Skin of body (tissue), 3 donors: ENCODE measurements at places on chromosomes 5 and 9. TPM values are rescaled to one million over a fixed set of nuclear protein-coding genes. Genes with fewer than 3 reads are reported as not detected.
A peak's percentile ranks its signal among the peaks of the same experiment; 100 is the strongest.

THG1L gene
- total RNA-seq = 17.6 TPM

RICTOR gene
- total RNA-seq = 55.2 TPM

ALAD gene
- 22.9 TPM for total RNA-seq

FRRS1L gene
- 1.5 TPM for total RNA-seq

BRINP1 gene
- 0.59 TPM for total RNA-seq

C5orf58 gene
- total RNA-seq = not detected

RNF44 gene
- total RNA-seq = 9.5 TPM

FOXD4L3 gene
- not detected for total RNA-seq

FAXDC2 gene
- 26.7 TPM for total RNA-seq

DNA sequence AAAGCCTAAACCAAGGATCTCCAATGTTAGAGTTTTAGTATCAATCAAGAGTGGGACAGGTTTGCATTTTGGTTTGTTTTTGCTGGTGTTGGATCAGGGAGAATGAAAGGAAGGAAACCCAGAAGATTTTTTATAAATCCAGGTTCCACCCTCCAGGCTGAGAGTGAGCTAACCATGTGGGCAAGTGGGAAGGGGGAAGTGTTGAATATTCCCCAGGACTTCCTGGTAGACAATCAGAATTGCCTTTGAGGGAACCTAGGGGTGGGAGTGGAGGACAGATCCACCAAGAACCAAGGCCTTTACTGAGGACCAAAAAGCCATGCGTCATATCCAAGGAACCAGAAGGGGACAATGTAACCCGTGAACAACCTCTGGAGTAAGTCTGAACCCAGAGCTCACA, 33.5 kb upstream of the PIK3R1 start:
- no peak for DNase-seq

- no peak for DNase-seq
These were observed 2393.0 kb upstream of the C9orf72 start for GRCh38 chr9:29966247-29966646.

DNA sequence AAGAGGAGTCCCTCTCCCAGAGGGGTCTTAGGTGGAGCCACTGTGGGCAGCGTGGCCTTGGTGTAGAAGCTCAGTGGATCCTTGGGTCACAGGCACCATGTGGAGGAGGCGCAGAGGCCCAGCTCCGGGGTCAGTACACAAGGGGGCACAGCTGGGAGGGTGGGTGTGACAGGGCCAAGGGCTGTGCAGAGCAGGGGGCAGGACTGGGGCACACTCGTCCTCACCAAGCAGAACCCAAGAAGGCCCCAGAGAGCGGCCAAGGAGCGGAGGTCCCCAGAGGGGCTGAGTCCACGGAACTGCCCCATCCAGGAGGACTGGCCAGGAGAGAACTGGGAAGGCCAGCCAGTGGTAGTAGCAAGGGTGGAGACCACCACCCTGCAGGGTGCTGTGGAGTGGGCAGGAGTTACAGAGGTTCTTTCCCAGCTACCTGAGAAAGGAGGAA, 2.5 kb upstream of the LPCAT1 start:
- DNase-seq = no peak

DNA sequence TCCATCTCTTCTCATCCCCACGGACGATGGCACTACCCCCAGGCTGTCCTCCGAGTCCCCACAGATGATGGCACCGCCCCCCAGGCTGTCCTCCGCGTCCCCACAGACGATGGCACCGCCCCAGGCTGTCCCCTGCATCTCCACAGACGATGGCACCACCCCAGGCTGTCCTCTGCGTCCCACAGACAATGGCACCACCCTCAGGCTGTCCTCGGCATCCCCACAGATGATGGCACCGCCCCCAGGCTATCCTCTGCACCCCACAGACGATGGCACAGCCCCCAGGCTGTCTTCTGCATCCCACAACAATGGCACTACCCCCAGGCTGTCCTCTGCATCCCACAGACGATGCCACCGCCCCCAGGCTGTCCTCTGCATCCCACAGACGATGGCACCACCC, 57.4 kb upstream of the PTCH1 start:
- no peak for DNase-seq

- peak; percentile 19 for DNase-seq
These were observed 135.4 kb downstream of the ATG10 start for GRCh38 chr5:82107267-82107666.

- DNase-seq = no peak
These were observed 4.5 kb downstream of the FCN1 start for GRCh38 chr9:134913041-134913712.

DNA sequence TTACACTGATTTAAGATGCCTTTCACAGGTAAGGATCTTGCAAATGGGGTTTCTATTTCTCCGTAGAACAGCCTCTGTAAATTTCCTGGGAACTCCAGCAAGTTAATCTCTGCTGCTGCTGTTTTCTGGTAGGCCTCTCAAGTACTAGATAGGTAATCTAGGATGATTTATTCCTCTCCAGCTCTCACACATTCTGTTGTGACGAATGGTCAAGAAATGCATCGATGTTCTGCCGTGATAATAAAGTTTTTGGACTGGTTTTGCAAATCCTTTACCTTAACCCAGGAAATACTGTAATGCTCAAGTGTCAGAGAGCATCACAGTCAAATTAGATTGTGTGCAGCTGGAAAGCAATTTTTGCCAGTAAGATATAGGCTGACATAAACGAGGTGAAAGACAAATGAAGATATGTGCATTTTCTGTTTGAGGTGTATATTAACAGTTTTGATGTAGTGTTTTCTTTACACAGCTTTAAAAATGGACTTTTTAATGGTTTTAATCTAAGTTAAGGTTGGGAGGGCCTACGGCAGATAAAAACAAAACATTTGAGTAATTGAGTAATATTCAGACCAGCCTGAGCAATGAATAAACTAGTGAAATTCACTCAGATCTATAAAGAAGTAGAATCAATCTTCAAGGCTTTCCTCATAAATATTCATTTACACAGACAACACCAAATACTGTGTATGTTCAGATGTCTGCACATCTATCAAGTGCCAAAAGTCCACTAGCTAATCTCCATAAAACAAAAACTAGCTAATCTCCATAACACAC, 300.6 kb upstream of the EDIL3 start:
- no peak for DNase-seq

DNA sequence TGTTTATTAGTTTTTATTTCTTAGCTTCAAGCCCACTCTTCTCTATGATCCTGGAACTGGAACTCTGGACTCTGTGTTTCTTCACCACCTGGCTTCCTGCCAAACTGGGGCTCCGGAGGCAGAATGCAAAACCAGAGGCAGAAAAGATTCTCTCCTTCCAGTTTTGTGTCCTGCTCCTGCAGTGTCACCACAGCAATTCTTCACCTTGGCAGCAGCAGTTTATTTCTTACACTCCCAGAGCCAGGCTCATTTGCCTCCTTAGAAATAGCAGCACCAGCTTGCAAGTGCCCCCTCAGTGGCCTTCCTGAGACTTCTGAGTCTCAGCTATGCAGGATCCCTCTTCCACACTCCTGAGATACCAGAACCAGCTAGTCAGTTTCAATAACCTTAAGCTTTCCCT, 26.7 kb upstream of the CAMK4 start:
- DNase-seq = no peak

DNA sequence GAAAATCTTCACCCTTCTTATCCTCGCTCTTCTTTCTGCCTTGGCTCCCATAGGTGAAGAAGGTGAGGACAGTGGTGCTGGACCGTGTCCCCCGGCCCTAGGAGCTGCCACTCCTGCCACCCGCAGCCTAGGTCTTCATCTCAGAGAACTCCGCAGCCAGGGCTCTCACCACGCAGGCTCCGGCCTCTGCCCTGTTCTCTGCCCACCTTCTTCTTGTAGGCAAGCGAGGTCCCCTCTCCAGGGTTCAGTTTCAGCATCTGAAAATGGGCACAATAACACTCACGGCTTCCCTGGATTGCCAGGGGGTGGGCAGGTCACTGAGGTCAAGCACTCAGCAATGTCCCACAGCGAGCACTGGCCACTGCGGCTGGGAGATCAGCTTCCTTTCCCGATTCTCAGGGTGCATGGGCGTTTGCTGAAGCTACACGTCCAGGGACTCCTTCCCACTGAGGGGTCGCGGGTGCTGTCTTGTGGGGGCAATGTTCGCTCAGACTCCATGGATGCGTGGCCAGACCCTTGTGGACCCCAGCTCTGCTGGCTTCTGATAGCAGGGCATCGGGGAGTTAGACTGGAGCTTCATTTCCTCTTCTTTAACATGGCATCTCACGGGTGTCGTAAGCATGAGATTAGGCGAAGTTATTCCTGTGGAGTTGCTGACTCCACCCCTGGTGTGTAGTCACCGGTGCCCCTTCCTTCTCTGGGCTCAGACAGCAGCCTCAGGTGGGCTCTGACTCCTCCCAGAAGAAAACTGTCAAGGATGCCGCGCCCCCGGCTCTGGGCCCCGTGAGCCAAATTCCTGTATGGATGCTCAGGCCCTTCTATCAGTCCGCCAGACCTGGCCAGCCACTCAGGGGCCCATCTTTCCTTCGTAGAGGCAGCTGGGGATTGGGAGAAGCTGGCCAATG, 145.1 kb upstream of the IRX2 start:
- DNase-seq = no peak

DNA sequence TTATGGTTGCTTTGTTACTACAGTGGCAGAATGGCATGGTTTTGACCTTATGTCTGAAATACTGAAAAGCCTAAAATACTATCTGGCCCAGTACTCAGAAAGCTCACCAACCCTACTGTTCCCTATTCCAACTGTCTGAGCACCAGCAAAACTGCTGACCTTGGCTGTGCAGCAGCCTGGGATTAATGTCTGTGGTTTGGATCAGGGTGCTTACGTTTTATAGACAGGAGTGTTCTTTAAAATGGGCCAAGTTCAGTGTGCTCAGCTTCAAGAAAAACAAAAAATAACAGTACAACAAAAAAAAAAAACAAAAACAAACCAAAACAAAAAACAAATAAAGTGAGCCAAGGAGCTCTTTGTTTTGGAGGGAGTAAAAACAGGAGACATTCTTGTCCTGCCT, 36.4 kb downstream of the SLC28A3 start:
- DNase-seq = no peak

- DNase-seq = no peak
These were observed 212.5 kb downstream of the DEPDC1B start for GRCh38 chr5:60487476-60487875.

- no peak for DNase-seq
These were observed 61.0 kb downstream of the GTF3C4 start for GRCh38 chr9:132731230-132731629.

- no peak for DNase-seq
These were observed 255.5 kb downstream of the TRIM32 start for GRCh38 chr9:116942593-116943061.

GRCh38 chr5:11027660-11028059, 266.6 kb upstream of the DAP start:
- no peak for DNase-seq

- no peak for DNase-seq
These were observed 7.3 kb downstream of the DAPK1 start for GRCh38 chr9:87504938-87505337.

DNA sequence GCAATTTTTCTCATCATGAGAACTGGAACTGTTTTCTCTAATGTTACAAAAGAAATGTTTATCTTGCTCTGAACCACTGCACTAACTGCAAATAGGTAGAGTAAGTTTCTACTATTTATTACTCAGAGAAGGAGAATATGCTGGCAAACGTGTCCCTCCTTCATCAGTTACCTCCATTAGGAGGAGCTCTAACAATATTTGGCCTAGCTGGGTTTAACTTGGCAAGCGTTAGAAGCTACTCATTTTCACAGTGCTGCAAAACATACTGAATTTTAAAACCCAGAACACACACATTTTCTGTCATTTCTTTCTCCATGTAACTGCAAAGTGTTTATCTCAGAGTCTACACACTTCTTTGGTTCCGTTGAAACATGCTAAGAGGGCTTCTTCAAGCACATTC, 101.0 kb upstream of the GABRG2 start:
- DNase-seq = peak; percentile 48

DNA sequence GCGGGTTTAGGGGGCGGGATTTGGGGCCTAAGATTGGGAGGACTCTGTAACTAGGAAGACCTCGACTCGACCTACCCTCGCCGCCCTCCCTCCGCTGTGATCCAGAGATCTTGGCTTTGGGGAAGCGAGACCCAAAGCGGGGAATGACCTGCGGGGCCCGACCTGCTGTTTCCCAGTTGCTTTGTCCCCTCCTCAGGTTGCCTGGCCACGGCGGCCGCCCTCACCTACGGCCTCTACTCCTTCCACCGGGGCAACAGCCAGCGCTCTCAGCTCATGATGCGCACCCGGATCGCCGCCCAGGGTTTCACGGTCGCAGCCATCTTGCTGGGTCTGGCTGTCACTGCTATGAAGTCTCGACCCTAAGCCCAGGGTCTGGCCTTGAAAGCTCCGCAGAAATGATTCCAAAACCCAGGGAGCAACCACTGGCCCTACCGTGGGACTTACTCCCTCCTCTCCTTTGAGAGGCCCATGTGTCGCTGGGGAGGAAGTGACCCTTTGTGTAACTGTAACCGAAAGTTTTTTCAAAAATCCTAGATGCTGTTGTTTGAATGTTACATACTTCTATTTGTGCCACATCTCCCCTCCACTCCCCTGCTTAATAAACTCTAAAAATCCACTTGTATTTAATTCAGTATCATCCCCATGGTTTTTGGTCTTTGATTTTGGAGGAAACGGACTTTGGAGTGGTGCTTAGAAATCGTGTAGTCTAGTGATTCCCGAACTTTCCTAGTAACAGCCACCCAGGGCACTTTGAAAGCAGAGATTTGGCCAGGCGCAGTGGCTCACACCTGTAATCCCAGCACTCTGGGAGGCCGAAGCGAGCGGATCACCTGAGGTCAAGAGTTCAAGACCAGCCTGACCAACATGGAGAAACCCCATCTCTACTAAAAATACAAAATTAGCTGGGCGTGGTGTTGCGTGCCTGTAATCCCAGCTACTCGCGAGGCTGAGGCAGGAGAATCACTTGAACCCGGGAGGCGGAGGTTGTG, 878 bp downstream of the HIGD2A start:
- no peak for DNase-seq

- DNase-seq = no peak
These were observed 8.3 kb downstream of the BAG1 start for GRCh38 chr9:33256236-33256635.

DNA sequence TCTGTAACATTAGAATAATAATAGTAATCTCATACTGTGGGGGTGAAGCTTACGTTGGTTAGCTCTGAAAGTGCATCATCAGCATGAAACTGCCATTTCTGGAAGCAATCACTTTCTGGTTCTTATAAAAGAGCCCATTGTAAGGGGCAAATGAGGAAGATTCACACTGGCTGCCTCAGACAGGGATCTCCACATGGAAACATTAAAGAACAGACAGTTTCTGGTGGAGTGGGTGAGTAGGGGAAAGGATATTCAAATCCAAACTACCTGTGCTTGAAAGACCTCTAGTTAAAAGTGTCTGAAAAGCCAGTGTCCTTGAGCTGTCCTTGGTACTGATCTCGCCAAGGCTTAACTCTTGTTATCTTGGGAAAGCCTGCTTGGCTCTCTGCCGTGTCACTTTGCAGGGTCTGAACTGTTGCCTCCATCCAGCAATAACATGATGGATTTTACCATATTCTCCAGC, 19.1 kb upstream of the SLC31A2 start:
- DNase-seq = no peak

DNA sequence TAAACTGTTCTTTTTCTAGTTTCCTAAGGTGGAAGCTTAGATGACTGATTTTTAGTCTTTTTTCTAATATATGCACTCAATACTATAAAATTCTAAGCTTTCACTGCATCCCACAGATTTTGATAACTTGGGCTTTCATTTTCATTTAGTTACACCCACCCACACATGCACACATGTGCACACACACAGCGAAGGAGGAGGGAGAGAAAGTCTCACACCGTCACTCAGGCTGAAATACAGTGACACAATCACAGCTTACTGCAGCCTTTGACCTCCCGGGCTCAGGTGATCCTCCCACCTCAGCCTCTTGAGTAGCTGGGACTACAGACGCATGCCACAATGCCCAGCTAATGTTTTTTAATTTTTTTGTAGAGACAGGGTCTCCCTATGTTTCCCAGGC, 96.5 kb downstream of the SMIM23 start:
- no peak for DNase-seq
